ENCODE measurements at places on chromosomes 12 and 14.

DNA sequence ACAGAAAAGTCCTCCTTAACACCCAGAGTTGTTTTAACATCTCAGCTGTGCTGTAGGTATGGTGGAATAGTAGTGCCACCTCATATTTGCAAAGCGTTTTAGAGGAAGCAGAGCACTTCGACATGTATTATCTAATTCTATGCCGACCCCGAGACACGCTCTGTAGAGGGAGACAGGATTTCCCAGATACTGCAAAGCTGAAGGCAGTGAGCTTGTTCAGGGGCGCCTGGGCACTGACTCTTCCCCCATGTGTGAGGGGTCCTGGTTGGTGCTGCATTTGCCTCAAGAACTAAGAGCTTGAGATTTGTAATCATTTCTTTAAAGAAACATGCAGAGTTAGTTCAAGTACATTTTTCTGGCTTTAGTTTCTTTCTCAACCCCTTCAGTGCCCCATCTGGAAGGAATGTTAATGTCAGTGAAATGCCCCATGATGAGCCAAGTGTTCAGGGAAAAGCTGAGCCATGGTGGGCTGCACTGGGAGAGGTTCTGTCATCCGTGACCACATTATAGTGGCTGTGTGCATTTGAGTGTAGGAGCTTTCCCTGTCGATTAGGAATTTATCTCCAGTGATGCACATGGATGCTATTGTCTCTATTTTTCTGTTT is 66.3 kb downstream of the MBIP start:
- no peak for DNase-seq

GRCh38 chr12:30853561-30854133 is 72.9 kb upstream of the TSPAN11 start:
- DNase-seq, result no peak

DNA sequence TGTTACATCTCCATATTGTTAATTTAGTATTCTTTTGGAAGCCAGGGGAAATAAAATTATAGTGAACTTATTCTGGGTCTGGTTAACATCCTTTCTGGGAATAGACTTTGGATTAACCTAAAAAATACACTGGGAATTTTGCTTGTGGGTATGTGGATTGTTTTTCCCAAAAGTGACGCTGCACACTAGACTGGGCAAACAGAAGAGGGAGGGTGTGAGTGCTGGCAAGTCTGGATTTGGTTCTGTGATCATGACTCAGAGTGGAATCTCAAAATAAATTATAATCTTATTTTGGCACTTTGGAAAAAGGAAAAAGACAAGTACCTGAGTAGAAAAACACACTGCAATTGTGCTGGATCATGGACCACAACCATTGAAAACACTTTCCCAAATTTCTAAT is 15.2 kb upstream of the LUM start:
- DNase-seq, result no peak

DNA sequence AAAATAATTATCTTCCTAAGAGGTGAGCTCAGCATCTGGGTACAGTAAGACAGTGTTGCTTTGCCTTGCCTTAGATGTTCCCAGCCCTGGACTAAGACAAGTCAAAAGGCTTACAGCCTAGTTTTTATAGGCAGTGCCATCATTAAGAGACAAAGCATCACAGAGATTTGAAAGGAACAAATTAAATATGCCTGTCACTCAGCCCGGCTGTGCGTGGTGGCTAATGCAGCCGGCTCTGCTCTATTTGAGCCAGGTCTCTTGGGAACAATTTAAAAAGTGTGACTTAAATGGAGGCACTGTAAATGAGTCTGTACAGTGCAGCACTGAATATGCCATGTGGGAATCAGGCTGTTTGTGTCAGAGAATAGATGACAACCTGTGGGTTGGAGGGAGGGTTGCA is 1687.4 kb upstream of the FLRT2 start:
- DNase-seq, result no peak

DNA sequence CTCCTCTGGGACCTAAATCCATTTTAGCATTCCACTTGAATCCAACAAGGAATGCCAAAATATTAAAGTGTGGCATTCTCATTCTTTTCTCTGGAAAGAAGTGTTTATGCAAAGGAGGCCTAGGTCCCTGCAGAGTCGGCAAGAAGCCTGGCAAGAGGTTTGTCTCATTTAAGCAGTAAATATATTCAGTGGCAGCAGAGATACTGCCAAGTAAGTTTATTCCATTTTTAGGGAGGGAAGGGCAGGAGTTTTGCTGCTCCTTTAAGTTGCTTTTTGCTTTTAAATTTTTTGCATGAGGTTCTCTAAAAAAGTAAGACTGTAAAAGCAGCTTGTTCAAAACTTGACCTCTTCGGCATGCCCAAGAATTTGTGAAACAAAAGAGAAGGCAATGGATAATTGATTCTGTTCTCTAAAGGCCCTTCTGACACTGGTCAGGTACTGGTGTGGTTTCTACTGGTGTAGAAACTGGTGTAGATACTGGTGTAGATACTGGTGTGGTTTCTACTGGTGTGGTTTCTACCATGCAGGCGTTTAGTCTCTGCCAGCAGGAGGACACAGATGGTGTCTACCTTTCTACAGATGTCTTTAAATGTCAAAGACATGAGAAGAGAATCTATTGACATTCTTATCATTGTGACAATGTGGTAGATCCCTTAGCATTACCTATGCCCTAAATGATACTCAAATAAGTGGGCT is 107.3 kb downstream of the SAMD4A start:
- DNase-seq, result no peak

- no peak for DNase-seq
Observed at GRCh38 chr14:25007832-25008231, 42.1 kb downstream of the STXBP6 start.

DNA sequence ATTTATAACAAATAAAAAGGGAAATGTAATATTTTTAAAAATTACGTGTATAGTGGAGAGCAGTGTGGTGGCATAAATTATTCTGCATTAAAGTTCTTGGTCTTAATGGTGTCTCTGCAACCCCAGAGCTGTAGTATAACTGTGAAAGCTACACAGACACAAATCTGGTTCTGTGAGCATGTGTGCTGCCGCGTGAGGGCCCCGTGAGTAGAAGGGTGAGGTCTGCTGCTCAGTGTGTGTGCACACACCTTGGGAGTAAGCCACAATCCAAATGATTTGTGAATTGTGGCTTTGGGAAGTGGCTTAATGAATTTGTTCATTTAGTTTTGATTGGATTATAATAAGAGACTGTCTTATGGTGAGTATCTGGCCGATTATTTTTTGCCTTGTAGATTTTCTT is 16.8 kb downstream of the PELI2 start:
- DNase-seq, result no peak

- no peak for DNase-seq
Observed at GRCh38 chr12:57214398-57214781, 2.2 kb upstream of the NXPH4 start.

- no peak for DNase-seq
Observed at GRCh38 chr12:100268835-100269564, 2.0 kb downstream of the SCYL2 start.

- peak; percentile 16 for DNase-seq
Observed at GRCh38 chr14:35257809-35258208, 34.4 kb upstream of the PSMA6 start.

GRCh38 chr12:113766131-113766878 is 199.8 kb downstream of the RBM19 start:
- DNase-seq, result no peak

GRCh38 chr12:62912644-62913043 is 22.3 kb downstream of the PPM1H start:
- no peak for DNase-seq

- peak; percentile 98 for DNase-seq
Observed at GRCh38 chr12:89733579-89734201, 25.1 kb upstream of the ATP2B1 start.

GRCh38 chr12:65510007-65510406 is 231.5 kb downstream of the MSRB3 start:
- no peak for DNase-seq

- DNase-seq, result no peak
Observed at GRCh38 chr14:35470755-35471154, 63.2 kb upstream of the INSM2 start.

- DNase-seq, result no peak
Observed at GRCh38 chr14:68444449-68445168, 348.3 kb downstream of the ZFP36L1 start.

DNA sequence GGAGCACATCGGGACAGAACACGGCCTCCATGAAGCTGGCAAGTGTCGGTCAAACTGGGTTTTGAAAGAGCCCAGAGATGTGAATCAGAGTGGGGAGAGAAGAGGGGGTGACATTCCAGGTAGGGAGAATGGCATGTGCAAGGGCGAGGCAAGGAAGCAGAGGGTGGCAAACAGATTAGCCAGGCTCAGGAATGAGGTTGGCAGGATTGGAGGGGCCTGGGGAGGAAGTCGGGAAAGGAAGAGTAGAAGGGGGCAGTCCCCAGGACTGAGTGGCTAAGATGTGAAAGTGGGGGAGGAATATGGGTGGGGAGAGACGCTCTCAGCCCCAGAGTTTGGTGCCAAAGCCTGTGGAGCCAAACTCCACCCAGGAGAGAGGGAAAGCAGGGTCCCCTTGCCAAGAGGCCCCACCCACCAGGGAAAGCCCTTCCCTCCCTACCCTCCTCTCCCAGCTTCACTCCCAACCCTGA is 5.5 kb upstream of the HDAC7 start:
- no peak for DNase-seq

- no peak for DNase-seq
Observed at GRCh38 chr12:58764100-58764953, 156.0 kb downstream of the LRIG3 start.

DNA sequence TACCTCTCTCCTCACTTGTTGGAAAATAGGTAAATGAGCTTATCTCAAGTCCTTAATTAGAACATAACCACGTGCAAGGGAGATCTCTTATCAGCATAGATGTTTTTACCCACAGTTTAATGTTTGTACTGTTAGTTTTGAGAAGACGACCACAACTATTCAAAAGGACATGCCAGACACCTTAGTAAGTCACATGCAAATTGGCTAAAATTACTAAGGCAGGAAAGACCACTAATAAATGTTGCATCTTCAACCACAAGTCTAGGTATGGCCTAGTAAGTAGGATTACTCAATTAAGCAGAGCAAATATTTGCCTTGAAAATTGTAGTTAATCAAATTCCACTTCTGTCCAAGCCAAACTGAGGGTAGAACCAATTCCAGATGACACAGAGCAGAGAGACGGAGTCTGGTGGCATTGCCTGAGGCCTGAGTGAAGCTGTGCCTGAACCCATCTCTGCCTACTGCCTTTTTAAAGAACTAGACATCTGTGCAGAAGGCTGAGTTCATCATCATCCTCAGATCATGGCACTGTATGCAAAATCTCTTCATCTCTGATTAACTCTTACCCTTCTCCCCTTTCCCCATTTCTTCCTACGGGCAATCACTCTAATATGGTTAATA is 29.7 kb upstream of the CHST11 start:
- DNase-seq, result peak; percentile 44

GRCh38 chr14:99755629-99756603 is 37.3 kb upstream of the EML1 start:
- DNase-seq, result peak; percentile 77

DNA sequence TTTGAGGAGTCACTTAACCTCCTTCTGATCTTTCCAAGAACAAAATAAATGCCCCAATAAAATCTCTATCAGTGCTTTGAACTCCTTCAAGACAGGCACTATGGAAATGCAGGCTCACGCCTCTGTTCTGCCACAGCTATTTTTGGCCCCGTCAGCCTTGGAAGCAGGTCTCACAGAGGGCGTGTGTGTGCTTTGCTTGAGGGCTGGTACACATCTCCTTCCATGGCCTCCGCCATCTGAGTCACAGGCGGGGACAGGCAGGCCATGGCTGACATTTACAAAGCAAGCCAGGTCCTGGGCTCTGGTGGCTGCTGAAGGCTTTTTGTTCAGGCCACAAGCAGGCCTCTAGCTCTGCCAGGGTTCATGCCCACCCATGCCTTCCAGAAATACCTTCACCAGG is 16.0 kb downstream of the PRIMA1 start:
- DNase-seq, result no peak

- DNase-seq, result no peak
Observed at GRCh38 chr12:101939856-101940265, 62.5 kb downstream of the DRAM1 start.

- peak; percentile 82 for DNase-seq
Observed at GRCh38 chr12:121719926-121720414, 7.4 kb downstream of the TMEM120B start.

- DNase-seq, result no peak
Observed at GRCh38 chr12:53623548-53624385, 2.4 kb downstream of the ATF7 start.

DNA sequence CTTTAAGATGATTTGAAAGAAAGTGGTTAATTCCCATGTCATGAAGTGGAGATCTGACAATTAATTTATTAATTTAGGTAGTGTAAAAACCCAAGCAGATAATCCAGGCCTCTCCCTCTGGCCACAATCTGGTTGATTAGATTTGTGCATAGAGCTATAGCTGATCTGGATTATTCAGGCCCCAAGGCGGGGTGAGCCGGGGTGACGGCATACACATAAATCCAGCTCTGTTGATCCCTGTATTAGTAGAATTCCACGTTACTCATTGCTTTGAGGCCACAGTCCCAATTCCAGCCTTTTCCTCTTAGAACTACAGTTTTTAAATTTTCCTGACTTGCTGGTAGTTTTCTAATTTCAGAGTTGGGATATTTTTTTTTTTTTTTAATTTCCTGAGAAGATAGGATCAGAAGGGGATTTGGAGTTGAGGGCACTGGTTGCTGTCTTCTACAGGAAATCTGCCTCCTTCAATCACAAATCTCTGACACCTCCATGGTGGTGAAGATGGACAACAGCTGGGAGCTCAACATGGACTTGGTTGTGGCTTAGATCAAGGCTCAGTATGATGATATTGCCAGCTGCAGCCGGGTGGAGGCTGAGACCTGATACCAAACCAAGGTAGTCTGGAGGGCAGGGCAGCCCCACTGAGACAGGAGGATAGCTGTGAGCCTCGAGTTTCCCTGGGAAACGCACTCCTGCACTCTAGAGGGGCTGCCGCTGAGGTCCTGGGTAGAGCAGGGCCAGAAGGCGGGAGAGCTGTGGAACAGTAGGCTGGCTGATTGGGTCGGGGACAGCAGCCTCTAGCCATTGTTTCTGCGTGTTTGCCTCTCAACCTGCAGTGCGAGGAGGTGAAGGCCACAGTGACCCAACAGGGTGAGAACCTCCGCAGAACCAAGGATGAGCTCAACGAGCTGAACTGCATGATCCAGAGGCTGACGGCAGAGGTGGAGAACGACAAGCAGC is 19.4 kb downstream of the KRT85 start:
- DNase-seq, result no peak

DNA sequence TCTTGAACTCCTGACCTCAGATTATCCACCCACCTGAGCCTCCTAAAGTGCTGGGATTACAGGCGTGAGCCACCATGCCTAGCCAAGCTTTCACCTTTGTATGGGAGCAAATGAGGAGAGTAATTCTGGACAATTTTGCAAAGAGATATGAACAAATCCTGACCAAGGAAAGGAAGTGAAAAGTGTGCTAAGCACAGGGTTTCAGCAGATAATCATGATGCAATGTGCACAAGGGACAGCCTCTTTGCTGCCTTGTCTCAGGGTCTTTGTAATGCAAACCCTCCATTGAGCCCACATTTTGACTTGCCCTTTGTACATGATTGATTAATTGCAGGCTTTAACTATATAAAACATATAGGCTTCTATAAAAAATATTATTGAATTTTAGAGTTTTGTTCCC is 9.2 kb upstream of the PYGL start:
- no peak for DNase-seq

Data from HS-5 (cell line).